ENCODE measurements at places on chromosomes 3 and 15.

GRCh38 chr15:26069231-26069641, 206.1 kb upstream of the ATP10A start:
- DNase-seq, result no peak

GRCh38 chr3:172391592-172392302, 56.5 kb downstream of the GHSR start:
- no peak for DNase-seq

- no peak for DNase-seq
These were observed 792.8 kb downstream of the ZPLD1 start for GRCh38 chr3:103227651-103228050.

GRCh38 chr15:77864211-77865105, 213.1 kb downstream of the TBC1D2B start:
- peak; percentile 59 for DNase-seq

DNA sequence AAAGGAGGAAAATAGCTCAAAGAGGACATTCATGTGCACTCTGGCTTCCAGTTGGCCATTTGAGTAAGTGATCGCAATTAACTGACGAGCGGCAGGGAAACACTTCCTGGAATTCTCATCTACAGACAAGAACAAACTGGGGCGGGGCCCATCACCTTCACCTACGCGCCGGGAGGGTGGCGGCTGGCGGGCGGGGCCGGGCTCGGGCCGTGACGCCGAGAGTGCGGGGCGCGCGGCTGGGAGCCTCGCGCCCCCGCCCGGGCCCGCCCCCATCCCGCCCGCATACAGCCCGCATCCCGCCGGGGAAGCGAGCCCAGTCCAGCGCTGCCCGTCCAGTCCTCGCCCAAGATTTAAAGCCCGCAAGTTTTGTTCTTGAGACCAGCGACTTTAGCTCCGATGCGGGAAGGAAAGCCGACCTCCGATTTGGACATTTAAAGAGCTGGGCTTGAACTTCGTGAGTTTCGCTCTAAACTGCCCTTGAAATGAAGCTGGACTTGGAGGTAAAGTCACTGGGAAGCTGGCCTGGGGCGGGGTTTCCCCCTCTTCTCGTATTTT, at the start of gene B3GNT5:
TSS of gene B3GNT5 (plus strand) at position 281 of the 555 bp plus-strand sequence. CDS start 16,546 bp downstream, outside the sequence.
- DNase-seq, result peak; percentile 65

DNA sequence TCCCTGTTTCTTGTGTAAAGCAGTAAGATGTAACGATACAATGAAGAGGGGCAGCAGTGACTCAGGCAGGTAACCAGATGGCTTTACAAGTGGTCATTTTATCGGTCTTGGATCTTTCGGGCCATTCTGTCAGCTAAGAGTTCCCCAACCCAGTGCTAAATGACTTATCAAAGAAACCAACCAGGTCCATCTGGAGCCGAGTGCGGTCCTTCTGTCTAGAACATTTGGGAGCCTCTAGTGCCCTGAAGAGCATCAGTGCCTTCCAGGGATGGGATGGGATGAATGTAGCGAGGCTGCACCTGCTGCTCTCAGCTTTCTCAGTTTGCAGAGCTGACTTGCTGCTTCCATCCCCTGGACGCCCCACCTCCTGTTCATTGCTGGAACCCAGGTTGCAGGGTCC, 131.7 kb upstream of the AGBL1 start:
- no peak for DNase-seq

DNA sequence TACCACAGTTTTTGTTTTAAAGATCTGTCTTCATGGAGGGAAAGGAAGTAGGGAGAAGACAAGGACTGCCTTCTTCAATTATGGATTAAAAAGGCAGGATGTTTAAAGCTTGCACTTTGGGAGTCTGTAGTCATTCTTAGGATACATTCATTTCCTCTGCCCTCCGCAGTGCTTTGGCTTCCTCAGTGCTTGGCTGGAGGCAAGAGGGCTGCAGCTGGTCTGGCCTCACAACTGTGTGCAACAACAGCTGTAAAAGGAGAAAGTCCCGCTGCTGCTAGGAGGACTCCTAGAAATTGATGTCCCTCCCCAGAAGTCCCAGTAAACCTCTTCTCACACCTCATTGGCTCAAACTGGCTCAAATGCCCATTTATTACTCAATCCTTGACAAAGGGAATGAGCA, 54.4 kb upstream of the PPP2R3A start:
- DNase-seq, result no peak

DNA sequence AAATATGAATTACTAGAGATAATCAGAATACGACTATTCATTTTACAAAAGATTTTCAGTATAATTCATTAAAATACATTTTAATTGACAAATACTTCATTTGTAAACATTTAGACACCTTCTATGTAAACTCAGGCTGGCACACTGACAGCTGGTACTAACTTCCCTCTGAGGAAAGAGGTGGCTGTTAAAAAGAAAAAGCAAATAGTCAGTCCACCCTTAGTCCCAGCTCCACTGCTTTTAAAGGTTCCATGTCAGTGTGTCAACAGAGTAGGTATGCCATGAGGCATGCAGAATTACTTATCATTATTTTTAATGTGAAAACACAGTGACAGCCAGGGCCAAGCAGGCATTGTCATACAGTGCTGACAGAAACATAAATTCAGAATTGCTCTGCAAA, 16.1 kb downstream of the TM6SF1 start:
- DNase-seq, result no peak

- DNase-seq, result no peak
These were observed 981.9 kb downstream of the FHIT start for GRCh38 chr3:60269377-60269776.

DNA sequence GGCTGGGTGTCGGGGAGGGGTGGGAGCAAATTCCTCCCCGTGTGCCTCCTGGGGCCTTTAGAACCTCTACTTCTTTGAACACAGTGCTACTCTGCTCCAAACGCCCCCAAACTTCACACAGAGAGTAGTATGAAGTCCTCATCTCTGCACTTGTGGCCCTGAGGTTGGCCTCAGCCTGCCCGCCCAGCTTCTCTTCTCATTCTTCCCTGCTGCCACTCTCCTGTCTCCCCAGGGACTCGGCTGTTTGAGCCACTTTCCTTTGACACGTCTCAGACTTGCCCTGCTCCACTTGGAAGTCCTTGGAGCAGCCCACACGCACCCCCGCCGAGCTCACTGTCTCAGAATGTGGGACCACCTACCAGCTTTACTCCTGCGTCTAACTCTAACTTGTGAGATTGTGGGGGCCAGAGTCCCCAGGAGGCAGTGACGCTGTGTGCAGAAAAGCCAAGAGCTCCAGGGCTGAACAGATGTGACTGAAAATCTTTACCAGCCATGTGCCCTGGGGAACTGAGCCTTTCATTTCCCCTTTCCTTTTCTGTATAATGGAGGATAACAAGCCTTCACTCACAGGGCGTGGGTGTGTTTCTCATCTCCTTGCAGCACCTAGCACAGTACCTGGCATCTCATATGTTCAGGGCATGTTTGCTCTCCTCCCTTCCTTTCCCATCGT, 233.6 kb upstream of the CTDSPL start:
- no peak for DNase-seq

GRCh38 chr15:56744701-56745683, 11.7 kb upstream of the ZNF280D start:
- DNase-seq, result no peak

DNA sequence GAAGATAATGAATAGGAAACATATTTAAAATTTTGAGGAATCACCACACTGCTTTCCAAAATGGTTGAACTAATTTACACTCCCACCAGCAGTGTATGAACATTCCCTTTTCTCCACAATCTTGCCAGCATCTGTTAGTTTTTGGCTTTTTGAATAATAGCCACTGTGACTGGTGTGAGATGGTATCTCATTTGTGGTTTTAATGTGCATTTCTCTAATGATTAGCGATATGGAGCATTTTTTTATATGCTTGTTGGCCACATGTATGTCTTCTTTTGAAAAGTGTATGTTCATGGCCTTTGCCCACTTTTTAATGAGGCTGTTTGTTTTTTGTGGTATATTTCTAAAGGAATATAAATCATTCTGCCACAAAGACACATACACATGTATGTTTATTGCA, 166.3 kb downstream of the NECTIN3 start:
- DNase-seq, result no peak

DNA sequence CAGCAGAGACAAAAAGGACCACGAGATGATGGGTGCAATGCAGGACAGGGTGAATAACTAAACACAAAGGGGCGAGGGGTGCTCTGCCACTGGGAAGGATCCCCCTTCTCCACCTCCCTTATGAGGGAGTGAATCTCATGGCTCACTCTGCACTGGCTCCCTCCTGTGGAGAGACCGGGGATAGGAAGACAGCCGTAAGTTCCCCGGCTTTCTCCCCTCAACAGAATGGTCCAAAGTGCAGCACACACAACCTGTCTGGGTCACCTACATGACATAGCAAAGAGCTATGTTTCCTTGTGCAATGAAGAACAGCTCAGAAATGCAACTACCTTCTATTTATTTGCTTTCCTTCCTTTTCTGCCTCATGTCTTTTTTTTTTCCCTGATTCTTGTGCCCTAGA, 7.8 kb upstream of the ACSBG1 start:
- DNase-seq, result peak; percentile 36

GRCh38 chr15:41121951-41122350, 5.9 kb upstream of the INO80 start:
- no peak for DNase-seq

- DNase-seq, result peak; percentile 94
These were observed at the start of gene MNS1 for GRCh38 chr15:56464893-56465520. MNS1 (minus strand) TSS chr15:56465137; CDS start chr15:56464972, 165 bp downstream.

DNA sequence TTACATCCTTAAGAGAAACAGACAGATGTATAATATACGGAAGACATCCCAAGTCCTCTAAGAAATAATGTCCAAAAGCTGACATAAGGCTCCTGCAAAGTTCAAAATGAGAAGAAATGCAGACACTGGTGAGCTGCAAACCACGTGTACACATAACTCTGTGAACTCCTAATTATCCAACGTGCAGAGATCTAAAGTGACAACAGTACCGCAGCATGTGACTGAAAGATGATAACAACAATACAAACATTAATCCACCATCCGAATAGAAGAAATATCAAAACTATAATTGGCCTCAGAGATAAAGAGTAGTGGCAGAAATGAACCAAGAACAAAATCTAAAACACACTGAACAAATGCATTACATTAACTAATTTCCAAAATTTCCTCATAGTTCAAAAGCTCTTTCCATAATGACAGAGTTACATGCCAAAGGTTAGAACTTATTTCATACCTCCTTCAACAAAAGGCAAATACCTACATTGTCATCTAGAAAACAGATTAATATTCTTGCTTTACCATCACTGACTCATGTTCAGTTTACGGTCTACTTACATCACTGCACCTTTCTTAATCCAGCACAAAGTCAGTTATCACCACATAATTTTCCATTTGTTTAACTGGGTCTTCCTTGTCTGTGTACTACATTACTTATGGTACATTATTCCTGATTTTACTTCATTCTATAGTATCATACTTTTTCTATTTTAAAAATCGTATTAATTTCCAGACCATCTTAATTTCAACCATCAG, 2.2 kb downstream of the PDCD10 start:
- DNase-seq, result no peak

- DNase-seq, result no peak
These were observed 1.4 kb downstream of the AAGAB start for GRCh38 chr15:67253101-67253500.

DNA sequence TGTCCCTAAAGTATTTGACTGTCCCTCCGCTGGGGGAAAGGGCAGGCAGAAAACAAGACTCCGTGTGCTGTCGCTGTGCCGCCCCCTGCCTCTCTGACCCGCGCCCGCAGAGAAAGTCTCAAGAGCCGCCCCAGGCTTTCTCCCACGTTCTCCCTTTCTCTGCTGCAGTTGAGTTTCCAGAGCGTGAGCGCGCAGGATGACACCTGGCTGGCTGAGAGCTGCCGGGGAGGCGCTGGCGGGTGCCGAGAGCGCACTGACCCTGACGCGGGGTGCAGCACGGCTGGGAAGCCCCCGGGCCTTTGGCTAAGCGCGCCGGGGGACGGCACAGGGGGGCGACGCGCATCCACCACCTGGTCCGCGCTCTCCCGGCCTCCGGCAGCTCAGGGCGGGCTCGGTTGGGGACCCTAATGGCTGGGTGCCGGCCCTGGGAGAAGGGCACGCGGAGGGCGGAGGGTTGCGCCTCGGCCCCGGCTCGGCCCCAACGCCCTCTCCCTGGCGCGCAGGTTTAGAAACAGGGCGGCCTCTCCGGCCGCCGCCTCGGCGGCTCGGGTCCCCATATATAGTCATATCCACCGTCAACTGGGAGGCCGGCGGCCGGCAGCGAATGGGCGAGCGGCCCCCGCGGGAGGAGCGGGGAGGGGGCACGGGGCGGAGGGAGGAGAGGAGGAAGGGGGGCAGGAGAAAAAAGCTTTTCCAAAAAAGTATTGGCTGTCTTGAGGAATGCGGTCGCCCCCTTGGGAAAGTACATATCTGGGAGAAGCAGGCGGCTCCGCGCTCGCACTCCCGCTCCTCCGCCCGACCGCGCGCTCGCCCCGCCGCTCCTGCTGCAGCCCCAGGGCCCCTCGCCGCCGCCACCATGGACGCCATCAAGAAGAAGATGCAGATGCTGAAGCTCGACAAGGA, at the start of gene TPM1:
TSS of gene TPM1 (plus strand) at position 774 of the 903 bp plus-strand sequence. CDS start at position 857, 83 bp downstream.
- DNase-seq, result peak; percentile 97

DNA sequence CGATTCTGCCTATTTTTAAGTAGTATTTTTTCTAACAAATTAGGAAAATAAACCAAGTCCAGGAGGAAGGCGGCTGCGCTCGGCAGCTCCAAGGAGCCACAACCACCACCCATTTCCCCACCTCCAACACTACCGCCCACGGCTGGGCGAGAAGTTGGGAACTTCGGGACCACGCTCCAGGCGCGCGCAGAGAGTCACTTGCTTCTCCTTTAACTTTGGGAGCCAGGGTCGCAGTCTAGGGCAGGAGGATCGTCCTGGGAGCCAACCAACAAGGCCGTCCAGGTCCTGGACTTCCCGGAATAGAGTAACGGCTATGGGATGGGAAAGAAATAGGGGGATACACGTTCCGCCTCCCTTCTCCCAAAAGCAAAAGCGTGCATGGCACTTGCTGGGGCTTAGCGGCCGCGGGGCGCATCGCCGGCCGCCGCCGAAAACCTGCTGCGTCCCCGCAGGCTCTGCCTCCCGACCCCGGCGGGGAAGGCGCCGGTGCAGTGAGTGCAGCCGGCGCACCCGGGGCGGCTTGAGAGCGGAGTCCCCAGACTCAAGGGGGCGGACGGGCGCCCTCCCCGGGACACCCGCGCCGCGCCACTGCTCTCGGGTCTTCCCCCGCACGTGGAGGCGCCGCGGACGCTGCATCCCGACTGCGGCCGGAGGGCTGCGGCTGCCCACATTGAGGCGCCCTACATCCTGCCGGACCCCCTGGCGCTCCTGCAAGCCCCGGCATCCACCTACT, 699 bp downstream of the MEGF11 start:
- DNase-seq, result no peak

- DNase-seq, result no peak
These were observed 222.9 kb downstream of the SCAPER start for GRCh38 chr15:76682259-76682658.

GRCh38 chr3:176375519-176375918, 821.8 kb downstream of the TBL1XR1 start:
- no peak for DNase-seq
